ENCODE measurements at places on chromosomes 6 and 20.

GRCh38 chr6:110876806-110877564 is 2.4 kb downstream of the AMD1 start:
- no peaks in the 10 kb centered on the region for H3K36me3 ChIP-seq
- peaks cover 27% of the 10 kb centered on the region for H3K4me1 ChIP-seq
- DNase-seq, result no peak
- H3K4me3 ChIP-seq, result peak overlapping the region; percentile 93
- no peaks in the 10 kb centered on the region for H3K27me3 ChIP-seq
- H3K27ac ChIP-seq, result peak overlapping the region; percentile 93

DNA sequence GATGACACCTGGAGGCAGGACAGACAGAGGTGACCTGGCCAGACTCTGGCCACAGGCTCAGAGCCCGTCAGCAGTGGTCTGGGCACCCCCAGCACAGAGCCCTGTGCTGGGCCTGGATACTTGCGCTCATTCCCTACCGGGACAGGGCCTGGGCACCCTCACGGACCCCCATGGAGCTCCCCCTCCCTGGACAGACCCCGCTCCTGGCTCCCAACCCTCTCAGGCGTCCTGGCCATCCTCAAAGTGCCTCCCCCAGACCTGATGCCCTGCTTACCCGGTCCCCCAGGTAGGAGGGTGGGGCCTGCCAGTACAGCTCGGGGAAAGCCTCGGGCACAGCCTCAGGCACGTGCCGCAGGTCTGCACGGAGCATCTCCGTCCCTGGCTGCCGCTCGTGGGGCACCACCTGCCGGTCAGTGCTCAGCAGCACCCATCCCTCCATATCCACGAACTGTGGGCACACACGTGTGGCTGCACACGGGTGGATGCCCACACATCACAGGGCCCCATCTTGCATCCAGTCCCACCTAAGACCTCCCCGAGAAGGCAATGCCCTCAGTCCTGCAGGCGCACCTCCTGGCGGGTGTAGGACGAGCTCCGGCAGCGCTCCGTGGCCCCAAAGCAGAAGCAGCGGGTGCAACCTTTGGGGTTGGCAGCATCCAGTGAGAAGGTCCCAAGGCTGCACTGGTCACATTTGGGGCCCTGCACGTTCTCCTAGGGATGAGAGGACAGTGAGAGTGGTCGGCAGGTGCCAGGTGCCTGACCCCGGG is 24.3 kb downstream of the ADRM1 start:
- H3K4me1 ChIP-seq, result no peaks in the 10 kb centered on the region
- H3K4me3 ChIP-seq, result no peak overlapping the region
- no peaks in the 10 kb centered on the region for H3K27me3 ChIP-seq

DNA sequence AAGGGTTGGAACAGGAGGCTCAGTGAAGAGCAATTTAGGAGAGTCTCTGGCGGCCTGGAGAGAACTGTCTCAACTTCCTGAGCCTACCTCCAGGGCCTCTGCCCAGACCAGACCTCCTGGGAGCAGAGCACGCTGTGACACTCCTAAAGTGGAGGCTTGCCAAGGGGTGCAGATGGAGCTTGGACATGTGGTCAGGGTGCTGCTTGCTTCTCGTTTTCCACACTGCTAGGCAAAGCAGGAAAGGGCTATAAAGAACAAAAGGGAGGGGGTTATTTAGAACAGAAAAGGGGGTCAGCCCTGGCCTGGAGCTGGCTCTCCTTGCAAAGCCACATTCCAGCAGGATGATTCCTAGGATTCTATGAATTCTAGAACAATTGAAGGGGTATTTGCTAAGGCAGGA is 145.7 kb upstream of the GGTLC1 start:
- no peak overlapping the region for H3K27ac ChIP-seq
- no peaks in the 10 kb centered on the region for H3K27me3 ChIP-seq
- no peak overlapping the region for H3K4me3 ChIP-seq
- no peaks in the 10 kb centered on the region for H3K36me3 ChIP-seq
- no peak for DNase-seq
- no peaks in the 10 kb centered on the region for H3K4me1 ChIP-seq

DNA sequence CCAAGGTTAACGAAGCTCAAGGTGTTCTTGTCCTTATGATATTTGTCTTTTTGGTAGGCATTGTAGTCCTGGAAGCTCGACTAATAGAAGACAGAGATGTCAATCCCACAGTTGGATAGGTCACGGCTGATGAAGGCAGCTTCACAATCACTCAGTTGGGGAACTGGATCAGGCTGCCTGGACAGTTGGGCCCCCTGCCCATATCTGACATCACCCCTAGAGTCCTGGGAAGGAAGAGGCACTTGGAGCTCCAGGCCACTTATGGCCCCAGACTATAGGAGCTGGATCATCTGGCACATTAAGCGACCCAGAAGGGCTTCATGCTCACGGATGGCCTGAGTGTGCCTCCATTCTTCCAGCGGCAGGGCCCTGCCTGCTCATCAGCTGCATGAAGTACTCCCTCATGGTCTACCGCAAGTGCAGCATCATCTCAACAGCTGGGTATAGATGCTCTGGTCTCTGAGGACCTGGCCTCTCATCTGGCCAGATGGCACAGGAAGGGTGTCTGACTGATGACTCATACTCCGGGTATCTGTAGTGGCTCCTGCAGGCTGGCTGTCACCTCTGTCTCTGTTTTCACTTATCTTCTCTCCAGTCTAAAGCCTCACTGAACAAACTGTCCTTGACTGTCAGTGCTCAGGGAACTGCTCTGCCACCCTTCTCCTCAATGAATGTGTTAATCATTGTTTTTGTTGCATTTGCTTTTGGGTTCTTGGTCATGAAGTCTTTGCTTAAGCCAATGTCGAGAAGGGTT is 29.2 kb upstream of the SSR1 start:
- no peaks in the 10 kb centered on the region for H3K36me3 ChIP-seq
- DNase-seq, result no peak
- H3K27ac ChIP-seq, result no peak overlapping the region
- no peaks in the 10 kb centered on the region for H3K4me1 ChIP-seq
- H3K4me3 ChIP-seq, result no peak overlapping the region
- H3K27me3 ChIP-seq, result no peaks in the 10 kb centered on the region

- no peaks in the 10 kb centered on the region for H3K27me3 ChIP-seq
Measured at GRCh38 chr6:259901-260508, 32.3 kb upstream of the DUSP22 start.

DNA sequence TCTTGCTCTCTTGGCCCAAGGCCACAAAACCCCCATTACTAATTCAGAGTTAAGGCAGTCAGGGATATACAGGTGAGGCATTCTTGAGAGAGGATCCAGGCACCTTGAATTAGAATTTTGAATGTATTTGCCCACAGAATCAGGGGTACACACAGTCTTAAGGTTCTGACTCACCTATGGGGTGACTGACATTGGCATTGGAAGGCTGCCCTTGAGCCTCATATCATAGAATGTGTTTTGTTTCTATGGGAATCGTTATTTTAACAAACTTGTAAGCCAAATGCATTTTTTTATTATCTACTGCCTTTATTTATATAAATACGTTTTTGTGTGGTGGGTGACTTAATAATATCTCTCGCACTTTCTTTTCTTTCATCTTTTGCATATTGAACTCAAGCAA is 218.6 kb upstream of the CITED2 start:
- H3K27me3 ChIP-seq, result no peaks in the 10 kb centered on the region
- H3K4me3 ChIP-seq, result no peak overlapping the region
- H3K4me1 ChIP-seq, result peaks cover 90% of the 10 kb centered on the region
- peak overlapping the region; percentile 57 for H3K27ac ChIP-seq
- no peak for DNase-seq

DNA sequence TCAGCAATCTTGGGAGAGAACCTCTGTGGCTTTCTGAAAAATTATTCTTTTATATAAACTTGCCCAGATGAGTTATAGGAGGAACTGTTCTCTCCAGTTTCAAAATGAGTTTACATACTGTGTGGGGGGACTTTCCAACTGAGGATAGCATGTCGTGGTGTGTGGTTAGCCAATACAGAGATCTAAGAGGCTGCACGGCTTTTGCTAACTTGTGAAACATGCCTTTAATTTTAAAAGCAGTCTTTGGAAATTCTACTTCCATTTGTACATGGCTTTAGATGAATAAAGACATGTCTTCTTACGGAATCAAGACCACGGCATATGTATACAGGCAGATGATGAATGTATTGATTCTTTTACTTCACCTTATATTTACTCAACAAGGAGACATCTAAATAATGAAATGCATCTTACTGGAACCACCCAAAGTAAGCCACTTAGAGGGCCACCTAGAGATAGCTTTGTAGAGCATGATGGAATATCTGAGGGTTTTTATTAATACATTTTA is 39.8 kb downstream of the HIVEP1 start:
- no peaks in the 10 kb centered on the region for H3K27me3 ChIP-seq
- no peak overlapping the region for H3K4me3 ChIP-seq

DNA sequence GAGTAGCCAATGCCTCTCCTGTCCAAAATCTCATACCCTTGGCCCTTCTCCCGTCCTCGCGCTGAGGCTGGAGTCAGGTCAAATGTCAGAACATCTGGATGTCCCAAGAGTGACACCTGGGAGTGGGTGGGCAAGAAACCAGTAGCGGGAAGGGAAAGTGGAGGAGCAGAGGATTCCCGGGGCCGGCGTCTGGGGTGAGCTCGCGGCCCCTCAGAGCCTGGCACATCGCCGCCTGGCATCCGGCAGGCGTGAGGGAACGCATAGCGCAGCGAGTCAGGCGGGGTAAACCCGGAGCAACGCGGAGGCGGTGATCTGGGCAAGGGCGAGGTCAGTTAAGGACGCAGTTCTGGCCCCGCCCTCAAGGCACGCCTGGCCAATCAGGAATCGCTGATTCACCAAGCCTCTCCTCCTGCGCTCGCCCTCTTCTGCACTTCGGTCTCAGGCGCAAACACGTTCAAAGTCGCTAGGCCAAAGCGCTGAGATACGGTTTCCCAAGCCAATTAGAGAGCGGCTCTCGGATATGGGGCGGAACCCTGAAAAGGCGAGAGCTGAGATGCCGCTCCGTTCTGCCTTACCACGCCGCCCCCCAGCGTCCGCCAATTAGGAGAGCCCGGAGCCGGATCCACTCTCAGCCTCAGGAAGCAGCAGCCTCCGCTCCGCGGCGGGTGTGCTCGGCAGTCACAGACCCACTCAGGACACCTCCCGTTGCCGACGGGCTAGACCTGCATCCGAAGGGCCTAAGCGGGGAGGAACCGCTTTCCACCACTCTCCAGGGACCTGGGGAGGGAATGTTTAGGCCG is 22.5 kb downstream of the VPS52 start:
- peaks cover 12% of the 10 kb centered on the region for H3K4me1 ChIP-seq
- H3K36me3 ChIP-seq, result peaks cover 10% of the 10 kb centered on the region
- H3K4me3 ChIP-seq, result peak overlapping the region; percentile 71

DNA sequence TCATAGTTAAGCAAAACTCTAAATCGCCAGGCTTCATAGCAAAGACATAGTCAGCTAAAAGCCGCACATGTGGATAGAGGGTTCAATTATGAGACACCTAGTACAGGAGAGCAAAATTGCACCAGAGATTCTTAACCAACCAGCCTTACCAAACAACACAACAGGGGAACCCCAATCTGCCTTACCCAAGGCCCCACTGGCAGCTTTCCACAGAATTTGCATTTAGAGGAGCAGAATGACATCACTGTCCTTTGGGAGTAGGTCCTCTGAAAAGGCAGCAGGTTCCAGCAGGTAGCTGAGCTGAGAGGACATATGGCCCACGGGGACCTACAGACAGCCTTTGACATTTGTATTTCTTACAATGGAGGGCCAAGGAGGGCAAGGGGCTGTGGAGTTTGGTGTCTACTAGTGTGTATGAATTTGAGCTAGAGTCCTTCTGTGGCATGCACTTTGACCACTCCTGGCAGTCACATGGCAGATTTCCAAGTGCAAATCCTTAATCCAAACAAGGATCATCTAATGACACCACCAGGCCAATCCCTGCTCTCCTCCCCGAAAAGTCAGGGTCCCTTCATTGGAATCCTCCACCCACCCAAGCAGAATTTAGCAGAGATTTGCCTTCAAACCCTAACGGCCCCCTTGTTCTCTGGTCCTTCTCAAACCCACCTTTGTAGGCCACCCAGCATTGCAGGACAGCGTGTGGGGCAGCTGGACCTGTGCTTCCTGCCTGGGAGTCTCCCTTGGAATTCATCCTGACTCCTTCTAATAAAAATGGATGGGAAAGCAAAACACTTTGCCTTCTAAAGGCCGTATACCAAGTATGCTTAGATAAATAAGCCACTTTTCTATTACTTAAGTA is 171.2 kb upstream of the SUPT3H start:
- no peaks in the 10 kb centered on the region for H3K4me1 ChIP-seq
- no peak overlapping the region for H3K27ac ChIP-seq
- no peak for DNase-seq

DNA sequence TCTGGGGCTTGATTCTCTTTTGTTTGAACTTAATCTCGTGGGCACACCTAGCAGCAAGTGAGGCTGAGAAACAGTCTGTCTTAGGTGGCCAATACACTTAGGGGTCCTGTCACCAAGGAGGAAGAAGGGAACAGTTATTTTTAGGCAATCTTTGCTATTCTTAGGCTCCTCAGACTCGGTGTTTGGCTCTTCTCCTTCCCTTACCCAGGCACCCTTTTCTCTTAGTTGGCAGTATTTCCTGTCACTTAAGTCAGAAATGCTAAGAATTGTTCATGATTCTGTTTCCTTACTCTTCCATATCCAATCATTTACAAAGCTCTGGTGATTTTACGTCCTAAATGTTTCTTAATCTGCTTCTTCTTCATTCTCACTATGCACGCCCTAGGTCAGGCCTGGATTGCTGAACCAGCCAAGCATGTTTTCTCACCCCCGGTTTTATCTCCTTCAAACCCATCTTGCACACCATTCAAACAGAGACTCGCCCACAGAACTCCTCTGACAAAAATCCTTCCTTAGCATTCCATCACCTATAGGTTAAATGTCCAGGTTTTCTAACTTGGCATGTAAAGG is 45.2 kb upstream of the TMEM217 start:
- H3K27ac ChIP-seq, result no peak overlapping the region
- H3K4me1 ChIP-seq, result peaks cover 4% of the 10 kb centered on the region
- H3K4me3 ChIP-seq, result no peak overlapping the region

DNA sequence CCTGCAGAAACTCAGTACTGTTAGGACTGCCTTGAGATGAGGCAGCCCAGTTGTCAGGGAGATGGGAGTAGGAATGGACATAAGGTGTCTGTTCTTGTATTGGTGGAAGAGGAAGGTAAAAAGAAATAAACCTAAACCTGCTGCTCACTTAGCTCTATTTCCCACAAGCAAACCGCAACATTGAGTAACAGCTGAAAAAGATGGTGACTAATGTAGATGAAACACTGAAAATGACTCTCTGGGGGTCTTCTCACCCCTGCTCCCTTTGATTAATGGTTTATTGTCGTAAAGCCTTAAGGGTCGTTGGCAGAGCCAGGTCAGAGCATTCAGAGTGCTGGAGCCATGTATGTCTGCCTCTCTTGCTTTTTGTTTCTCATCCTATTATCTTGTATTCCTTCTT is 87.5 kb downstream of the FOXO3 start:
- no peak overlapping the region for H3K27ac ChIP-seq
- peaks cover 7% of the 10 kb centered on the region for H3K36me3 ChIP-seq
- no peak overlapping the region for H3K4me3 ChIP-seq
- peaks cover 86% of the 10 kb centered on the region for H3K4me1 ChIP-seq

DNA sequence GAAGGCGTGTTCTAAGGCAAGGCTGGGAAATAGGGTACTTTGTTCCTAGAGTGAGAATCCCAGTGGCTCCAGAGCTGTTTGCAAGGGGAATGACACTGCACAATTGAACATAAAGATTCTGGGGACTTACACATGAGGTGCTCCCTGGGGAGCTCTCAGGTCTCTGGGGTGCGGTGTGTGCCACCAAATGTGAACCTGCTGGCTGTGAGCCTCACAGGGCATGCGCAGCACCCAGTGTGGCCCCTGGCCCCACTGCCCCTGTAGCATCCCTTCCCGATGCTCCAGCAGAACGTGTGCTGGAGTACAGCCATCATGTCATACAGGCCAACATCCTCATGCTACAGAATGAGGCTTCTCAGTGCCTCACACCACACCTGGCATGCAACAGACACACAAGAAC is 68.2 kb downstream of the TOX2 start:
- H3K4me3 ChIP-seq, result no peak overlapping the region
- no peaks in the 10 kb centered on the region for H3K36me3 ChIP-seq
- H3K27ac ChIP-seq, result no peak overlapping the region
- no peaks in the 10 kb centered on the region for H3K27me3 ChIP-seq
- peaks cover 16% of the 10 kb centered on the region for H3K4me1 ChIP-seq
- no peak for DNase-seq
